ENCODE measurements at places on chromosomes 12 and 14.
A peak's percentile ranks its signal among the peaks of the same experiment; 100 is the strongest.

DNA sequence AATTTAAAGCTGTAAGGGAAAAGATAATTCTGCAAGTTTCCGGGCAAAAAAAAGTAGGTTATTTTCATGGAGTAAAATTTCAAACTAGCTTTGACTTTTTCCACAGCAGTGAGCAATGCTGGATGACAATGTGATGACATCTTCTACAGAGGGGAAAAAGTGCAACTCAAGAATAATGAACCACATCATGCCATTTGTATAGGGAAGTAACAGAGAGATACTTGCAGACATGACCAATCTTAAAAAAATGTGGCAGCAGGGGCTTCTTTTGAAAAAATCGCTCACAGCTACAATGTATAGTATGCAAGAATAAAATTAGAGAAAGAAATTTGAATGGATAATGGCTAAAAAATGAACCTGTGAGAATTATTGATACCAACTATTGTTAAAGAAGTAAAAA is 115.5 kb downstream of the DHRS2 start:
- no peak for DNase-seq

DNA sequence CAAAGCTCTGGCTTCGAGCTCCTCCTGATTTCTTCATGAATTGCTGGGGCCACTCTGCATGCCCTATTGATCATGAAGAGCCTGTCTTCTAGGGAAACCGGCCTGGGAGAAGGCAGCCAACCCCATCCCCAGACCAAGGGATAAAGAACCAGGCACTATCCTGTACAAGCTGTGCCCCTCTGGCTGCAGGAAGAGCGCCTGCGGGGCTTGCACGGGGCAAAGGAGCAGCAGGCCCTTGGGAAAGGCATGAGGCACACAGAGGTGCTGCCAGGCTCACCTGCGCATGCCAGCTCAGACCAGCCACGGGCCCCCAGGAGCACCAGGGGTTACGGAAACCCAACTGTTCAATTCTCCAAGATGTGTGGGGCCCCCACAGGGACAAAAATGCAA is 2.1 kb downstream of the ITPK1 start:
- no peak for DNase-seq

DNA sequence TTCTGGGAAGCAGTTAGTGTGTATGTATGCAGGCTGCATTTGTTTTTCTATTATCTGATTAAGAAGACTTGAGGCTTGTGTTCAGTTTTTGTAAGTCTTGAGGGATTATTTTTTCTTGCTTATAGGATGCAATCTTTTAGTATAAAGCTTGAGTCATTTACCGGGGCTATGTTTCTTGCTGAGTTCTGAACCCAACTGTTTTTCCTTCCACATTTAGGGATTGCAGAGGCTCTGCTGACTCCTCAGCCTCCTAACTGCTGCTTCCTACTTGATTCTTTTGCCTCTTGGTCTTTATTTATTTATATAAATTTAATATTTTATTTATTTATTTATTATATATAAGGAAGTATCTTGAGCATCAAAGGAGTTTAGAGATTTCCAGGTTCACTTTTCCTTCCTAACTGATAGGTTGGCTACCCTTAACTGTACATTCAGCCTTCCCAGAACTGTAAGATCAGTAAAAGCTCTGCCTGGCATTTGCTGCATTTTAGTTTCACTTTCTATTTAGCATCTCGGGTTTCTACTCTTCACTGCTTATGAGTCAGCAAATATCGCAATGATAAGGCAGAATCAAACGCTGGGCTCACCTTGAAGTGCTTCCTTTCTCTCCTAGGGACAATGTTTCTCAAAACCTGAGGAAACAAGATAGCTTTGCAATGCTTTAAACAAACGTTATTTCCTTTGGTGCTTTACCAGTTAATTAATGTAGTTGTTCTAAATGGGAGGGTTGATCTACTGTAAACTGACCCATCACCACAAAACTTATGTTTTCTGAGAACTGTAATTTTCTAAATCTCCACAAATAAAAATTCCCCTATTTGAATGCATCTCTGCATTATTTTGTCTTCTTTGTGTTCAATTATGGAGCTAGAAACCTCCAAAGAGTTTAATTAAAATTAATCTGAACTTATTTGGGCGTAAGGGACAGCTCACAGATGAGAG is 1183.7 kb upstream of the TMEM132C start:
- DNase-seq = peak; percentile 55

DNA sequence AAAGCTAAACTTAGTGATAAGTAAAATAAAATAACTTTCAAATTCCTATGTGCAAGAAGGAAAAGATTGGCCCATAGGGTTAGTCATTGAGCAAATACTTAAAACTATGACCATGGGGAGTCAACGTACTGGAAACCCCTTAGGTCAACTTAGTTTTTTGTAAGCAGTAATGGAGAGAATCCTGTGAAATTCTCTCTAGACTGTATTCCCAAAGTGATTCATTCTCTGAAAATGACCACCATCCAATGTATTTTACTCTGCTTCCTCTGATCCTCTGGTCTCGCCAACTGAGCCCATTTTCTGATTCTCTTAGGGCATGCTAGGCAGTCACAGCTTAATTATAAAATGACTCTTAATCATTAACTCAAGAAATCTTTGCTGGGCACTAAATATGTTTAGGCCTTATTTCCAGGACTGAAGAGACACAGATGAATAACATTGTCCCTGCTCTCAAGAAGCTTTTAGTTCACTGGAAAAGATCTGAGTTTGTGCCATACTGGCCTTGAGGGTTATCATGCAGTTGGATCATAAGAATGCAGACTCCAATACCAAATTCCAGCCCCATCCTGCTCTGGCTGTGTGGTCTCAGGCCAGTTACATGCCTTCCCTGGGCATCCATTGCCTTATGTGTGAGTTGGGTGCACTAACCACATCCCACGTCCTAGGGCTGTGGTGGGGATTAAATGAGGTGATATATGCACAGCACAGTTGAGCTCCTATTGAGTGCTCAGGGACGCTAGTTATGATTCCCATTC is 732.4 kb downstream of the AACS start:
- no peak for DNase-seq

DNA sequence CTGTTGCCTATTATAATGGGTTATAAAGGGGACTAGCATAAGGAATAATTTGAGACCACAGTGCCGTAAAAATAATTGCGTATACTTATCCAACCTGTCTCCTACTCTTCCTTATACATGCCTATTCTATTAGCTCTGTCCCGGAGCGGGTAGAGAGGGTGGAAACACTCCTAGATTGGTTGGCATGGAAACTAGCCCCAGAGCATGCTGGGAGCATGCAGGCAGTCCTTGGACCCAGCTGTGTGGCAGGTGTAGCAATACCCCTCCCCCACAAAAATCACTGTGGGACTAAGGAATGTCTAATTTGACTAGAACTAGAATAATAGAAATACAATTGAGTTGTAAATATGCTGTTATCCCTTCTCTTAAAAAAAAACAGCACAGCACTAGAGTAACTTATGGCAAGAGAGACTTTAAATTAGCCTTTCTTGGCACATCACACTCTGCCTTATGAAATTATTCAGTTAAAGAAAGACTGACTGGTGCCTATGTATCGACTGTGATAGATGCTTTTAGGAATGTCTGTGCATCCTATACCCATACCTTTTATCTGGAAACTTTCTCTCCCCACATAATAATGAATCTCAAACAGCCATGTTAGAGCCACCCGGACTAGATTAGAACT is 244.0 kb upstream of the DAAM1 start:
- DNase-seq = no peak

DNA sequence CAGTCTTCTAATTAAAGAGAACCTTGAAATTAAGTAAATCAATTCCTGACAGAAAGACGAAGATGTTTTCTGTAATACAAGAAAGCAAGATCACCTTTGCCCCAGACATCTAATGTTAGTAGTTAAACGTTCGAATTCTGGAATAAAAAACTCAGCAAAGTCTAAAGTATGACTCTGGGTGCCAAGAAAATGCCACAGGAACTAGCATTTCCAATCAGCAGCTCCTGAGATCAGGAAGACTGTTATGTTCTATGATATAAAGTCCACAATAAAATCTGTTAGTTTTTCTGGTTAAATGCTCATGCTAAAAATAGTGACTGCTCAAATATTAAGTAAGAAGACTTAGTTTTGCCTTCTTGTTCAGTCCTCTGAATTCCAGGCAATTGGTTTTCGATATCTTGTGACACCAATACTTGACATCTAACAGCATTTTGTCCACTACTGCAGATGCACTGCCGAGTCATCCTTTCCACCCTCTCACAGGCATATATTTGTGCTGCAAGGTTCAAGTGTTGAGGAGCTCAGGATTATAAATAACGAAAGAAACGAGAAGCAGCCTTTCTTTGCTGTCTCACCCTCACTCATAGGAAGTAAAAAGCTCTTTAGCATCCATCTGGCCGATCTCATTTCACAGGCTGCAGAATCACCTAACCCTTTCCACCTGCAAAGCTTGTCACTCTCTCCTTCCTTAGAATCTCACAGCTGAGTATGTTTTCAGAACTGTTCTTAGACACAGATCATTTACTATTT is 32.0 kb downstream of the SSH1 start:
- no peak for DNase-seq

DNA sequence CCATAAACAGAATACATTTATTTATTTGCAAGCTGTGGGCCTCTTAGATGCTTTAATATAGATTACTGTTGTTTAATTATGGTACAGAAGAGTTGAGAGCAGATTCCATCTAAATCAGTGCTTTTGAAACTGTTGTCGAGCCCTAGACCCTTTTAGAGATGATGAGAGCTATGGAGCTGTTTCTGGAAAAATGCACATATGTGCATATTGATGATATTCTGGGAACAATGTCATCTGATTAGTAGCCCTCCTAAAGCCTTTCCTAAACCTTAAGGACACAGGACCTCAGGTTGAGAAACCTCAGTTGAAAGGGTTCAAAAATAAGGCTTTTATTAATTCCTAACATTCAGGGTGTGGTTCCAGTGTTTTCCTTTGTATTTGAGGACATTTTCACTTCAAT is 11.7 kb downstream of the PRKCH start:
- DNase-seq = no peak
